Activated CD8-positive, alpha-beta T cell treated with anti-CD3 and anti-CD28 coated beads, Interleukin-2, amount 10 ng/mL, durations not matched to agents 7 days and 5 days (primary cell): ENCODE measurements at places on chromosomes 2 and 18.

DNA sequence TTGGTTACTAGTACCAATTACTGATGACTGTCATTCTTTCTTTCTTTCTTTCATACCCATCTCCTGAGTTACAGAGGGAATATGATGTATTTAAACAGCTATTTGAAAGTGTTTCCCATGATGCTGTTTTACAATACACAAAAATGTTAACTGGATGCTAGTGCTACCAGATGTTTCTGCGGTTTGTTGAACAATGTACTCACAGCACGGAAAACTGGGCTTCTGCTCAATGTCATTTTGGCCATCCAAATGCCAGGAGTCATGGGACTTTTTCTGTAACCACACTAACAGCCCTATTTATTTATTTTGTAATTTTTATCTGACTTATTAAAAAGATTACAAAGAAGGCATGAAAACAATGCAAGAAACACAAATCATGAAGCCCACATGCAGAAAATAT, 313.8 kb downstream of the RIT2 start:
- DNase-seq, result no peak

- no peak for DNase-seq
Measured at GRCh38 chr2:4258563-4258962, 555.2 kb downstream of the DCDC2C start.

GRCh38 chr2:28030600-28030999, 140.1 kb downstream of the BABAM2 start:
- DNase-seq, result no peak

DNA sequence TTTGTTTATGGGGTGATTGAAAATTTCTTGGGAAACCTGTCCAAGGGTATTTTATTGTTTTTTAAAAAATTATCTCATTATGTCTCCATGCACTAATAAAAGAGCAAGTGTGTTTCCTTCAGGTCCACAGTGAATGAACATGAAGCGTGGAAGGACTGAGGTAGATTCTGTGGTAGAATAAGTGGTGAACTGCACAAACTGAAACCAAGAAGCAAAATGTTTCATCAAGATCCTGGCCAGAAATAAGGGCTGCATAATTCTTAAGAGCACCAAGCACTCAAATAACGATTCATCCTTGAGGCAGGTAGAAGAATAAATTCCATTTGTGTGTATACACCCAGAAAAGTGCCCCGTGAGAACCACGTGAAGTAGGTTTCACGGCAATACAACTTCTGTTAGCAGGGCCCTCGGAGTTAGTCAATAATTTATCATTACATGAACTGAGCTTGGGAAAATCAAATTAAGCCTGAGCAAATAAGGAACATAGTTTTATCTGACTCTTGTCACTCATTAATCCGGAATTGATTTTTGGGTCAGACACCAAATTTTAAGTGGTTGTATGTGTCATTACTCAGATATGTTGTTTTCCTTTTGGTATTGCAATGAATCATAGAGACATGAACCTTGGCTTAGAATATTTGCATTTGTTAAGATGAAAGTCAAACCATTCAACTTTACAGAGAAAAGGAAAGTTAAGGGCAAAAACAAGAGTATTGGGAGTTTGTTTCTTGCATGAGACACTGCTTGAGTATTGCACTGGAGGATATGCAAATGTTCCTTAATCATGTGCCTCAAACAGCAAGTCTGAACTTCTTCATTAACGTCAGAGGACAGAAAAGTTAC, 472.6 kb upstream of the NETO1 start:
- DNase-seq, result no peak

GRCh38 chr18:54392543-54393023, 34.9 kb downstream of the C18orf54 start:
- no peak for DNase-seq

DNA sequence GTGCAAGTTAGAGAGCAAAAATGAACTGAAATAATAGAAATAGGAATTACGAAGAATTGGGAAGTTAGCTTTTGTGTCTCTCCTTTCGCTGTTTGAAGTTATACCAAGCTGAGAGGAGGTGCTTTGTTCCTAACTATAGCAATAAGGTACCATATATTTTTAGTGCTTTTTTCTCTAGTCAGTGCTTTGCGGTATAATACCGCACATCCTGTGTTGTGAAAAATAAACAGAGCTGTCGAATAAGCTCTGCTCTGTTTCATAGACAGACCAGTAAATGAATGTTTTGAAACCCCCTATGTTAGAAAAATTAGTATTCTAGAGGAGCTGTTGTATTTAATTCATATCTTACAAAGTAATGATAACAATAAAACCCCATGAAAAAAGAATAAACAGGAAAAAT, 130.8 kb downstream of the MAP4K4 start:
- DNase-seq, result peak; percentile 55

GRCh38 chr2:232731470-232731869, 34.3 kb downstream of the GIGYF2 start:
- no peak for DNase-seq
